Natural killer cell treated with Interleukin-12 subunit alpha and Interleukin-12 subunit beta and Interleukin-15 and Interleukin-18, amount 100 ng/mL, for 72 hours (primary cell): ENCODE measurements at places on chromosomes 11 and 22.

DNA sequence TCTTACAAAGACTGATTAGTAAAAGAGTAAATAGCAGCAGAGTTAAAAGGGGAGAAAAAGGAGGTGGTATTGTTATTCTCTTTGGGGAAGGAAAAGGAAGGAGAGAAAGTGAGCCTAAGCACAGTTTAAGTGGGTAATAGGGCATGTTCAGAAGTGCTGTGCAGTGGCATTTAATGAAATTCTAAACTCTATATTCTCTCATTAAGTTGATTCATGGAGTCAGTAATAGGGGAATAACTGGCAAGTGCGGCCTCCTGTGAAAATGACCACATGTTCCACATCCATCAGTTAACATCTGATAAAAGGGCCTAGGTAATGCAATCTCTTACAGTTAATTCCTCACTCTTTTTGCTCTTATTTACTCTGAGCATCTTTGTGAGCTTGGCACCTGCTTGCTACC, 516.7 kb downstream of the JRKL start:
- no peak for DNase-seq

GRCh38 chr11:36409152-36409816, 100.8 kb downstream of the TRAF6 start:
- peak; percentile 81 for DNase-seq

DNA sequence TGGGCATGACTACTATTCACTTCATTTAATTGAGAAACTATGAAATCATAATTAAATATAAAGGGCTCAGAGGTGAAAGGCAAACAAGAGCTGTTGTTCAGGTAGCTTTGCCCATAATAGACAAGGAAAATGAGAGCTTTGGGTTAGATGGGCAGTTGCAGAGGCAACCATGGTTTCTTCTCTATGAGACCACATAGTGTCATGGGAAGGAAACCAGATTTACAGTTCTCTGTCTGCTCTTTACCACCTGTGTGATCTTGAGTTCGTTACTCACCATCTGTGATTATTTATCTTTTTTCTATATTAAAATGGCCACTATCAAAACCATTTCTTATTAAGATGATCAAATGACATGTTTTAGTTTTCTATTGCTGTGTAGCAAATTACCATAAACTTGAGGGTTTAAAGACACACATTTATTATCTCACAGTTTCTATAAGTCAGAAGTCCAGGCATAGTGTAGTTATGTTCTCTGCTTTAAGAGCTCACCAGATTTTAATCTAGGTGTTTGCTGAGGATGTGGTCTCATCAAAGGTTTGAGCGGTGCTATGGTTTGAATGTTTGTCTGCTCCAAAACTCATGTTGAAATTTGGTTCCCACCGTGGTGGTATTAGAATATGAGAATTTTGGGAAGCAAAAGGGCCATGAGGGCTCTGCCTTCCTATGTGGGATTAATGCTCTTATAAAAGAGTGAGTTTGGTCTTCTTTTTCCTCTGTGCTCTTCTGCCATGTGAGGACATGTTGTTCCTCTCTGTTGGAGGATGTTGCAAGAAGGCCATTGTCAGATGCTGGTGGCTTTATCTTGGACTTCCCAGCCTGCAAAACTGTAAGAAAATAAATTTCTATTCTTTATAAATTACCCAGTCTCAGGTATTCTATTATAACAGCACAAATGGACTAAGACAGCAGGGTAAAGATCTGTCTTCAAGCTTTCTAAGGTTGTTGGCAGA, 38.2 kb downstream of the OR2AG2 start:
- no peak for DNase-seq

DNA sequence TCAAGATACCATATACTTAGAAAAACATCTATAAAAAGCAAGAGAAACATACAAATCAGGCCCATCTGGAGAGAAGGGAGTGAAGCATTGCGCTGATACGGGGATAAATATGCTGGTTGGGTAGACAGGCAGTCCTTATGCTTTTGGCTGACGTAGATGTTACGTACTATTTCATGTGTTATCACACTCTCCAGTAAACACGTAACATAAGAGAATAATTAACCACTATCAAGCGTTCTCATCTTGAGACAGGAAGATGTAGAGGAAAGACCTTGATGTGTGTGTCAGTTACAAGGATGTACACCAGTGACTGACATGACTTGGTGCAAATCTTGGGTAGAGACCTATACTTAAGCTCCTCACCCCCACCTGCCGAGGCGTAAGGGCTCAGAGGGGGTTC, 86.7 kb upstream of the PRODH start:
- no peak for DNase-seq

DNA sequence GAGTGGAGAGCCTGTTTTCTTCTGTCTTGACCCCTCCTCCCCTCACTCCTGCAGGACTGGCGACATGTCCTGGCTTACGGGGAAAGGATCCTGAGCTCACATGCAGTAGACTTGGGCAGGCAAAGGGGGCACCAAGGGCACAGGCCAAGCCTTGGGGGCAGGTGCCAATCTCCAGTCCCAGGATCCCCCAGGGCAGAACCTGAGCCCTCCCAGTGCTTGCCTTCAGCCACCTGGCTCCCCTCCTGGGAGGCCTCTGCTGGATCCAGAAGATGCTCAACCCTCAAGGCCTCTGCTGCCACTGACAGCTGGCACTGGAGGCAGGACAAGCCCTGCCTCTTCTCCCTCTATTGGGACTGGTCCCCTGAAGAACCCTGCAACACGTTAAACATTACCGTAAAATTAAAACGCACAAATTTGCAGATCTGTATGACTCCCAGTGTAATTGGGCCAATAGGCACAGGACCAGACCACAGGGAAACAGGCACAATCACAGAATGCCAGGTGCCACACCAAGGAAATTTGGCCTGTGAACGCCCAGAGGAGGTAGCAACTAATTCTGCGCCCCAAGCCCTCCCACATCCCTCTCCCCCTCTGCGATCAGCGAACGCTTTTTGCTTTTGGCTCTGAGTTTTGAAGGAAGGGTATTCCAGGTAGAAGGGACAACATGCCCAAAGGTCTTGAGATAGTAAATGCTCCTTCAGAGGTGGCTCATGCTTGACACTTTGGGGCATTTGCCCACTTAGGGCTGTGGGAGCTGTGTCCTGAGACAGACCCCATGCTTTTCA, 967 bp upstream of the LZTR1 start:
- DNase-seq: no peak

DNA sequence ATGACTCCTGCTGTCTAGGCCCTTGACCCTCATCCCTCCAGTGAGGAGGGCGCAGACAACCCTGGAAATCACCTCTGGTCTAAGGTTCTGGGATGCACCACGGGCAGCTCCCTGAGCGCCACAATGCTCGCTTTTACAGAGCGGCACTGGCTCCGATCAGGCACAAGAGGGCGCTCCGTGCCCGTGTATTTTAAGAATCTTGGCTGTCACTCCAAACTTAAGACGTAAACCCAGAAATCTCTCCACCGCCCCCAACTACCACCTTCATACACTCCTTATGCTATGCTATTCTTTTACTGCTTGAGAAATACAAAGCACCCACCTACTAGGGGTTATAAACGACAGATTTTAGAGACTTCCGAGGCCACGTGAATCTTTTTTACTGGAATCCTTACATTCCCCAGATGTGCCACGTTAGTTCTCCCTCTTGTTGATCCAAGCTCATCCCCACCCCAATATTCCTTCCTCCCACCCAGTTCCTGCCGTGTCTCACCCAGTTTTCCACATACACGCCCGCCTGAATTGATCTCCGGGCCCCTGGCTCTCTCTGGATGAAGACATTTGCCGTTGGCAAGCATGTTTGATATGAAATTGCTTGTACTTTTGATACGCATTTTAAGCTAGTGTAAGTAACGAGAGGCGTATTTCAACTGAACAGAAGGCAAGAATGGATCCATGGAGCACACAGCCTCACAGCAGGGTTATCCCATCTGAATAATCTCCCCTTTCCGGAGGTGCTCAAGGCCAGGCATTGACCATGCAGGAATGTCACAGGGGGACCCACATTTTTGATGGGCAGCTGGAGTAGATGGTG, 453.5 kb downstream of the OPCML start:
- no peak for DNase-seq

GRCh38 chr22:20553947-20554741, 46.7 kb downstream of the MED15 start:
- DNase-seq: no peak

- DNase-seq: no peak
Measured at GRCh38 chr22:31556627-31557203, 60.4 kb downstream of the SFI1 start.

GRCh38 chr11:93160808-93161207, 37.0 kb downstream of the SLC36A4 start:
- no peak for DNase-seq

GRCh38 chr11:83836065-83836464, 549.9 kb upstream of the CCDC90B start:
- DNase-seq: no peak

- peak; percentile 68 for DNase-seq
Measured at GRCh38 chr11:119481021-119481666, 58.2 kb upstream of the THY1 start.

DNA sequence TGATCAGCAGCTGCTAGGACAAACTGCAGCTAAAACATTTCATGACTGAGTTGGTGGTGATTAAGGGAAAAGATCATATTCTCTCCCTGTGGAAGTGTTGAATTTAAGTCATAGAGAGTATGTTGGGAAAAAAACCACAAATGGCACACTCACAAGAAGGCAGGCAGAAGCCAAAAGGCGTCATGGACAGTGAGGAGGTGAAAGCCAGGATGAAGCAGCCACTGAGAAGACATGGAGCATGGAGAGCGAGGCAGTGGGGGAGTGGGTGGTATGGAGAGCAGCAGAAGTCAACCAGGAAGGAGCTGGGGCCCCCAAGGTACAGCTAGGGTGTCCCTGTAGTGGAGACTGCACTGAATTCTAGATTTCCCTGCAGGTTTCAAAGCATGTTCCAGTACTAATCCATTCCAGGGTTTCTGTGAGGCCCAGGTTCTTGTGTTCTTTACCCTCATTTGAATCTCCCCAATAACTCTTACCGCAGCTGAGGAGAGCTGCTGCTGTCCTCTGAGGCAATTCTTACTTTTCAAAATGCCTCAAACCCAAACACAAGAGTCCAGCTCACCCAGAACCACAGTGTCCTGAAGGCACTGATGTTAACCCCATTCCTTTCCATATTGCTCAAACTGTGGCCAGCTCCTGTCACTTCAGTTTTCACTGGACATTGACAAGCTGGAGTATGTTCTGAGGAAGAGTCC, 191.8 kb upstream of the E2F8 start:
- no peak for DNase-seq

GRCh38 chr11:118789501-118790356, 1.2 kb downstream of the DDX6 start:
- DNase-seq: no peak

GRCh38 chr11:10550503-10551289, 9.7 kb upstream of the RNF141 start:
- no peak for DNase-seq

GRCh38 chr11:2760196-2760871, 60.5 kb upstream of the KCNQ1OT1 start:
- DNase-seq: no peak

- DNase-seq: peak; percentile 56
Measured at GRCh38 chr22:48707763-48708557, 1119.7 kb downstream of the BRD1 start.

GRCh38 chr11:12508151-12508751, 130.9 kb downstream of the PARVA start:
- DNase-seq: no peak

DNA sequence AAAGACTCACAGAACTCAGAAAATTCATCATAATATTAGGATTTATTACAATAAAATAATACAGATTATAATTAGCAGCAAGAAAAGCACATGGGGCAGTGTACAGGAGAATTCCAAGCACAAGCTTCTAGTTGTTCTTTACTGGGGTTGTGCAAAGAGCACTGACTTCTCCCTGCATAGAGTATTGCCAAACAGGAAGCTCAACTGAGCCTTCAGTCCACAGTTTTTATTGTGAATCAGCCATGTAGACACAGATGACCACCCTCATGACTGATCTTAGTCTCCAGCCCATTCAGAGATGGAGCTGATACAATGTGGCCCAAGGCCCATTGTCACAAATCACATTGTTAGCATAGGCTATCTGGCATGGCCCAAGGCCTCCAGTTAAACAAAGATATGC, 798.9 kb downstream of the KCNA4 start:
- DNase-seq: no peak

DNA sequence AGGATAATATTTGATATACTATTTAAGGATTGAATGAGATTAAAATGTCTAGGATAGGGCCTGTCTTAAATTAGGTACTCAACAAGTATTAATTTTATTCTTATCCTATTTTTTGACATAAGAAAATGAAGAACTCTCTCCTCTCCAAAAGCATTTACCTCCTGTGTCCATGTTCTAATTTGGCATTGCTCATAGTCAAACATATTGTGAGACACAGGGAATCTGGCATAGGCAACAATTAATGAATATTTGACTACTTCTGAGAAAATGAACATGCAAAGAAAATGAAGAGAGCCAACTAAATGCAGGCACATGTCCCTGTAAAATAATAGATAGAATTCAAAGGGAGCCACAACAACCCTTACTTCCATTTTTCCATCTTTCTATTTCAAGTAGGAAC, 198.5 kb upstream of the C11orf87 start:
- DNase-seq: no peak

GRCh38 chr22:45120931-45121330, 42.8 kb upstream of the NUP50 start:
- DNase-seq: no peak

GRCh38 chr11:127205688-127206217, 205.2 kb upstream of the KIRREL3 start:
- no peak for DNase-seq

- no peak for DNase-seq
Measured at GRCh38 chr11:60056349-60056969, at the start of gene MS4A3. Gene MS4A3, plus strand, starts transcription at chr11:60056665. Its CDS starts 4,496 bp downstream, at chr11:60061161.

GRCh38 chr11:8810540-8811301, 100.3 kb upstream of the AKIP1 start:
- DNase-seq: no peak
